ENCODE measurements at places on chromosomes 3 and 15. TPM values are rescaled to one million over a fixed set of nuclear protein-coding genes. Genes with fewer than 3 reads are reported as not detected.

DNA sequence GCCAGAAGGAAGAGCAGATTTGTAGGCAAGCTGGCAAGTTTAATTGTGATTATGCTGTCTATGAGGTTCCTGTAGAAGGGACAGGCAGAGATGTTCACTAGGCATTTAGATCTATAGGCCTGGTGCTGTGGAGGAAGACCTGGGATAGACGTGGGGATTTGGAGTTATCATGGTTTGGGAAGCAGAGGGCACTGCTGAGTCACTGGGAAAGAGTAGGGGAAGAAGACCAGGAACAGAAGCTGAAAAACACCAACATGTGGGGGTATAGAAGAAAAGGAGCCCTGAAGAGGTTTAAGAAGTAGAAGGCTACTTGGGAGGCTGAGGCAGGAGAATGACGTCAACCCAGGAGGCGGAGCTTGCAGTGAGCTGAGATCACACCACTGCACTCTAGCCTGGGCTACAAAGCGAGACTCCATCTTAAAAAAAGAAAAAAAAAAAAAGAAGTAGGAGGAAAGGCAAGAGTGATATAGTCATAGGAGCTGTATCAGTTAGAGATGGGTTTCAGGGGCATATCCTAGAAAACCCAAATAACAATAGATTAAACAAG is 19.3 kb downstream of the GRK7 start:
- no peak for DNase-seq
- H3K4me1 ChIP-seq: no peaks in the 10 kb centered on the region
- H3K36me3 ChIP-seq: no peaks in the 10 kb centered on the region
- no peak overlapping the region for H3K4me3 ChIP-seq
- no peaks in the 10 kb centered on the region for H3K27me3 ChIP-seq

- H3K36me3 ChIP-seq: no peaks in the 10 kb centered on the region
- H3K27me3 ChIP-seq: no peaks in the 10 kb centered on the region
Observed at GRCh38 chr15:41557673-41558399, 1.2 kb upstream of the TYRO3 start.

GRCh38 chr3:117117188-117117936 is 407.8 kb downstream of the TUSC7 start:
- no peak overlapping the region for H3K27ac ChIP-seq
- H3K4me3 ChIP-seq: no peak overlapping the region
- H3K36me3 ChIP-seq: no peaks in the 10 kb centered on the region

DNA sequence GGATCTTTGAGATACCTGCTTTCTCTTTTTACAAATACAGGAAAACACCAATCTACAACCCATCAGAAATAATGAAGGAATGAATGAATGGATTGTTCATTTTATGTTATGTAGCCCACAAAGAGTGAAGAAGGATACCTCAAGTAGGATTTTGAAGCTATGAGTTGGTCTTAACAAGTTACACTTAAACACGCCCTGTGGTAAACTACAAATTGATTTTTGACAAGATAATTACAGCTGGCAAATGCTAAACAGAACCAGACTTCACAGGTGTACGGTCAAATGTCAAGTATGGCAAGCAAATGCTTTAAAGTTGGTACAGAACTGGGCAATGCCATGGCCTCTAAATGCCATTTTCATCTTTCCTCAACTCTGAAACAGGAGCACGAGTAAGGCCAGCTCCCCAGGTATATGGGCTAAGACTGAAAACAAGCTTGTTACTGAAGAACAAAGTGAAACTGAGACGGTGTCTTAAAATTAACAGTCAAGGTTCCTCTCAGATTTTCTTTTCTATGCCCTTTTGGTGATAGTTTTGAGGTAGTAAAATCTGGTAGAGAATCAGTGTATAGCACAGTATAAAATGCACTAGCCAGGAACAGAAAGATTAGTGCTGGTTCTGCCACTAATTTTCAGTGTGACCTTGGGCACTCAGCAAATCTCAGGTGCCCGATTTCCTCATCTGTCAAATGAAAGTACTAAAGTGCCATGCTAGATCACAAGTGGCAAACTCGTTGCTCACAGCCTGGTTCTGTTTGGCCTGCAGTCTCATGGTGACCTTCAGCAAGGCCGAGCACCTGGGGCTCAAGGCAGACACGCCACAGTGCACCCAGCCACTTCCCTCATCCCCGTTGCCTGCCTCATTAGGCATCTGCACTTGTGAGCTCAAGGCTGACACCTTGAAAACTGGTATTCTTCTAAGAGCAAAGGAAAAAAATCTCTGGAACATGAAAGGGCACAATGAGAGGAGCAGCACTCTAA is 9.5 kb downstream of the RUVBL1 start:
- H3K36me3 ChIP-seq: peaks cover 59% of the 10 kb centered on the region
- H3K27ac ChIP-seq: peak overlapping the region; percentile 90
- no peaks in the 10 kb centered on the region for H3K27me3 ChIP-seq
- H3K4me1 ChIP-seq: peaks cover 57% of the 10 kb centered on the region

- H3K4me3 ChIP-seq: no peak overlapping the region
- no peak overlapping the region for H3K27ac ChIP-seq
- no peak for DNase-seq
- no peaks in the 10 kb centered on the region for H3K4me1 ChIP-seq
Observed at GRCh38 chr3:137767538-137768360, 3.6 kb downstream of the SOX14 start.

DNA sequence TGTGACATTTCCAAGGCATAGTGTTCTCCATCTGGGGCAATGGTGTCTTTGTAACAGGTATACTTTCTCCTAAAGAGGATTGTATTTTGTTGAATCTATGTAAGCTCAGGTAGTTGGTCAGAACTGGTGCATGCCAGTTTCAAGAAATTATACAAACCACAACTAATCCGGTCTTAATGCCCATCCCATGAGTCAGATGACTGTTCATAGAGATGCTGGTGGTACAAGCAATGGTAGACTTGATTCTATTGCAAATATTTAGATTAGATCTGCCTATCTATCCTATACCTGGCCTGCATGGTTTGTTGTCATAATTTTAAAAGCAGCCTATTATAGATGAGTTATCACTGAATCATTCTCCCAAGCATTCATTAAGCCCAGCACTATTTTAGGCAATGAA is 43.5 kb downstream of the ATP13A5 start:
- no peaks in the 10 kb centered on the region for H3K27me3 ChIP-seq
- no peaks in the 10 kb centered on the region for H3K36me3 ChIP-seq
- no peak overlapping the region for H3K4me3 ChIP-seq

GRCh38 chr3:16482770-16483531 is 30.5 kb downstream of the RFTN1 start:
- H3K4me1 ChIP-seq: peaks cover 100% of the 10 kb centered on the region
- no peaks in the 10 kb centered on the region for H3K27me3 ChIP-seq
- peak; percentile 87 for DNase-seq
- H3K36me3 ChIP-seq: peaks cover 84% of the 10 kb centered on the region
- peak overlapping the region; percentile 86 for H3K27ac ChIP-seq

DNA sequence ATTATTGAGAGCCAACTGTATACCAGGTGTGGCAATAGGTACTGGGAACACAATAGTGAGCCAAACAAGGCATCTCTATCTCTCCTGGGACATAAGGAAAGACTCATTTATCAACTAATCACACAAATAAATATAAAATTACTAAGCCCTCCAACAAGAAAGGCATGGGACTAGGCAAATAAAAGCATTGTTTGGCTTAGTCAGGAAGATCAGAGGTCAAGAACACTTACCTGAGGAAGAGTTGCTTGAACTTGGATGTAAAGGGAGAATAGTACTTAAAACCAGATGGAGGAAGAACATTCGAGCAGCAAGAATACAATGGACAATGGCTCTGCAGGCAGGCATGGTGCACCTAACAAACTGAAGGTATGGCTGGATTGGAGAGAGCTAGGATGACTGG is 300.7 kb downstream of the WDR72 start:
- H3K27me3 ChIP-seq: no peaks in the 10 kb centered on the region
- DNase-seq: no peak
- H3K4me3 ChIP-seq: no peak overlapping the region
- H3K27ac ChIP-seq: no peak overlapping the region
- H3K36me3 ChIP-seq: no peaks in the 10 kb centered on the region

- peak; percentile 47 for DNase-seq
- no peaks in the 10 kb centered on the region for H3K27me3 ChIP-seq
Observed at GRCh38 chr15:60079210-60079609, 75.1 kb downstream of the FOXB1 start.

- no peak overlapping the region for H3K27ac ChIP-seq
- H3K4me3 ChIP-seq: no peak overlapping the region
- no peaks in the 10 kb centered on the region for H3K36me3 ChIP-seq
- H3K27me3 ChIP-seq: no peaks in the 10 kb centered on the region
- DNase-seq: no peak
- H3K4me1 ChIP-seq: no peaks in the 10 kb centered on the region
Observed at GRCh38 chr15:88900982-88901418, 5.7 kb upstream of the HAPLN3 start.

GRCh38 chr3:14564741-14565140 is 24.6 kb upstream of the GRIP2 start:
- H3K36me3 ChIP-seq: no peaks in the 10 kb centered on the region
- H3K4me1 ChIP-seq: no peaks in the 10 kb centered on the region
- no peak overlapping the region for H3K27ac ChIP-seq

DNA sequence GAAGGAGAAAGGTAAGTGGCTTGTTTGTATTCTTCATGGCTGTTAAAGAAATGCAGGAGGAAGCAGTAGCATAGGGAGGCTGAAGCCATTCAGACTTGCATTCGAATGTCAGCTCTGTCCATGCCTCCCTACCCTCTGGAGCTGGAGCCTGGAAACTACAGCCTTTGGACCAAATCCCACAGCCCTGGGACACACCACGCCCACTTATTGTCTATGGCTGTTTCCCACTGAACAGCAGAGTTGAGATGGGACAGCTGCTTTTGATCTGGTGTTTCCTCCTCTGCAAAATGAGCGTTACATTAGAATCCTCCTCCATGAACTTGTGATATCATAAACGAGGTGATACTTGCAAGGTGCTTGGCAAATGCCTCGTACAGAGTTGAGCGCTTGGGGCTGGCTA is 3.6 kb downstream of the FAM107A start:
- H3K36me3 ChIP-seq: no peaks in the 10 kb centered on the region
- H3K4me1 ChIP-seq: peaks cover 6% of the 10 kb centered on the region
- DNase-seq: no peak
- H3K4me3 ChIP-seq: no peak overlapping the region

- H3K4me3 ChIP-seq: no peak overlapping the region
- H3K4me1 ChIP-seq: no peaks in the 10 kb centered on the region
- H3K27me3 ChIP-seq: no peaks in the 10 kb centered on the region
- no peak overlapping the region for H3K27ac ChIP-seq
Observed at GRCh38 chr15:37135225-37135624, 34.9 kb upstream of the MEIS2 start.

DNA sequence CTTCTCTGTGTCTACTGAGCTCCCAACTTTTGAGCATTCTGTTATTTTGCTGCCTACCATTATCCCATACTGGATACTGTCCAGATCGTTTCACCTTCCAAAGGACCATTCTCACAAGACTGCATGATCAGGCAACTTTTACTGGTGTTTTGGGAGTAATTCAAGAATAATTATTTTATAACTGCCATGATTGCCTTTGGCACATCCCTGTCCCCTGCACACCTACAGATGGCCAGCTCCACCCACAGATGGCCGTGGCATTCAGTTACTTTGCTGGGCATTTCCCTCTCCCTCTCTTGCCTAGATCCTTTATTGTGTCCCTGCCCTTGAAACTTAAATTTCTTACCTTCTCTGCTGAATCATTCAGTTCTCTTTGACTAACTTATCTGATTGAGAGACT is 263.9 kb downstream of the DIPK2A start:
- no peaks in the 10 kb centered on the region for H3K4me1 ChIP-seq
- no peak overlapping the region for H3K4me3 ChIP-seq
- no peaks in the 10 kb centered on the region for H3K36me3 ChIP-seq
- H3K27me3 ChIP-seq: no peaks in the 10 kb centered on the region
- no peak overlapping the region for H3K27ac ChIP-seq

The SPESP1 gene
- not detected for total RNA-seq

The AADACL2 gene
- not detected for total RNA-seq

The TRPC1 gene
- total RNA-seq: 0.14 TPM

The LINGO1 gene
- not detected for total RNA-seq

The SCAMP5 gene
- total RNA-seq: 46.6 TPM

Data from Karpas-422 (cell line).